ENCODE measurements at places on chromosomes 4 and X.

GRCh38 chrX:3548765-3549391, 164.6 kb downstream of the PRKX start:
- DNase-seq = peak; percentile 48

DNA sequence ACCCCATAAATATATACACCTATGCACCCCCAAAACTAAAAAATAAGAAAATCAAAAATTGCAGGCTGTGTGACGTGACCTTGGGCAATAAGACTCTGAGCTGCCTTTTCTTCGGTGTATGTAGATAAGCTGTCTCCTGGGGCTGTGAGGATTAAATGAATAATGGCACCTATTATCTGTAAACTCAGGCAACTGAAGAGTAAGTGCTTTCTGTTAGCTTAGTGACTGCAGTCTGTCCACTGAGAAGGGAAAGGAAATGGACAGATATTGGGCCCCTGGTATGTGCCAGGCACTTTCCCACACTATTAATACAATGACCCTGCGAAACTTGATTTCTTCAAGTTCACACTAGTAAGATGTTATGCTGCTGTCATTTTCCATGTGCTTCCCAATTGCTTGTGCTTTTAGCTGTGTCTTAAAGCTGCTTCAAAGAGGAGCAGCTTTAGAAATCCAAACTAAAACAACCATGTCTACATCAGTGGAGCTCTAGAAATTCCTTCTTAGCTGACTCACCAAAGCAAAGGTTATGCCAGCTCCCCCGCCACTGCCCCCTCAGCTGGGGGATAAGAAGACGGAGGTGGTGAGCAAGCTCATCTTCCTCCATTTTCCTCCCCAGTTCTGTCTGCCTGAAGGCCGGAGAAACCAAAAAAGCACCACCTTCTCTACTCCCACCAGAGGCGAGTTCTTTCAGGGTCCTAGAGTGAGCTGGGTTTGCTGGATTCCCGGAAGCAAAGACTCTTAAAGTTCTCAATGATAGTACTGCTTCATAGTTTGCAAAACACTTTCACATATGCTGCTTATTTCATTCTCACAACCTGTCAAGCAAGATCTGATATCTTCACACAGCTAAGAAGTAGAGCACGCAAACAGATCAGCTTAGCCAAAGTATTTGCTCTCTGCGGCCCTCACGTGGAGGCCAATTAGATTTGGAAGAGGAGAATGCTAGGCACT, 8.8 kb upstream of the DGAT2L6 start:
- DNase-seq = peak; percentile 75

- no peak for DNase-seq
These were observed 4.3 kb downstream of the SLC9A7 start for GRCh38 chrX:46754586-46755061.

DNA sequence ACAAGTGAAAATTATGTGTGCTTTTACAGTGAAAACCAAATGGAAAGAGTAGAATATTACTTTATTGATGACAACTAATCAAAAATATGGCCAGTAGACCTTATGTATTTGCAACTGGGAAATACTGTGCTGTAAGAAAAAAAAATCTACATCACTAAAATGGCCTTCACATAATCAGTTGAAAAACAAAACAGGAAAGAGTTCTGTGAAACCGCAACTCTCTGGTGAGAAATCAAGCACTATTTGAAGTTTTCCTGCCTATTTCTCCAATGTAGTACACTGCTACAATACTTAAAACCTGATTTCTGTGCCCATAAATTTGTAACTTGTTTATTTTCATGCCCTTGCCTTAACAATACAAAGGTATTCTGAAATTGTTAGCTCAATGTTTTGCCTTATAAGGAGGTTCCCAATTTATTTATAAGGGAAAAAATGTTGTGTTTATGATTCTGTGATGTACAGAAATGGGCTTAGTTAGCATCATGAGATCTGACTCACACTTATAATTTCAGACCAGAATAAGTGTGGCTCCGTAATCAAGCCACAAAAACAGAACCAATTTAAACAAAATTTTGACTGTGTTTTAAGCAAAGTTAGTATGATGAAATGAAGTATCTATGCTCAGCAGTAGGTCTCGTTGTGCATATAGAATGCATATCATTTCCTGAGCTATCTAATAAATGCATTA, 147.1 kb downstream of the FAT4 start:
- DNase-seq = no peak

DNA sequence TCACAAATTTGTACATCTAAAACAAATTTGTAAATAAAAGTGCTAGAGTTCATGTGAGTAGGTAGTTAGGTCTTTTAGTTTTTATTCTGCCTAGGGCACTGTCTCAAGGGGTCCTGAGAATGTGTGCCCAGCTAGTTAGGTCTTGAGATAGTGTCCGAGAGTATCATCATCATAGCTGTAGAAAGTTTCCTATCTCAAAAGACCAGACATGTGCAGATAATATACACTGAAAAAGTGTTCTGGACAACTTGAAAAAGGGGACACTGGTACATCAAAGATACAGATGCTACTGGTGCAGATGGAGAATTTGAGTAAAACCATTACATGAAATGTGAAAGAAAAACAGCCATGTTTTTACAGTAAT, 1.8 kb upstream of the ZCCHC4 start:
- DNase-seq = no peak

DNA sequence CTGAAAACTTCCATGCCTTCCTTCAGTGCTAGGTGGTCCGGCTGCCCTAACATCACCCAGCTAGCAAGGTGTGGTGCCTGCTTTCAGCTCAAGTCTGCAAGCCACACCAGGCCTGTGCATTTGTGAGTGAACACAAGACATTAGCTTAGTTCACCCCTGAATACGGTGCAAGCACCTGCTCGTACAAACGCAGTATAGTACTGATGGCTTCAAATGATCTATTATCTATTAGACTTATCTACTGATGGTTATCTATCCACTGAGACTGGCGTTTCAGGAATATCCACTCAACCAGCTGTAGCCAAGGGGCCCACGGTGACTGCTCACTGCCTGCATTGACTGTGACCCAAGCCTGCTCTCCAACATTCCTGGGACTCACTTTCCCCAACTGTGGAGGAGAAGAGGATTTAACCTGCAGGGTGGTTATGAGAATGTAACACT, 155.9 kb downstream of the SHOX start:
- no peak for DNase-seq

DNA sequence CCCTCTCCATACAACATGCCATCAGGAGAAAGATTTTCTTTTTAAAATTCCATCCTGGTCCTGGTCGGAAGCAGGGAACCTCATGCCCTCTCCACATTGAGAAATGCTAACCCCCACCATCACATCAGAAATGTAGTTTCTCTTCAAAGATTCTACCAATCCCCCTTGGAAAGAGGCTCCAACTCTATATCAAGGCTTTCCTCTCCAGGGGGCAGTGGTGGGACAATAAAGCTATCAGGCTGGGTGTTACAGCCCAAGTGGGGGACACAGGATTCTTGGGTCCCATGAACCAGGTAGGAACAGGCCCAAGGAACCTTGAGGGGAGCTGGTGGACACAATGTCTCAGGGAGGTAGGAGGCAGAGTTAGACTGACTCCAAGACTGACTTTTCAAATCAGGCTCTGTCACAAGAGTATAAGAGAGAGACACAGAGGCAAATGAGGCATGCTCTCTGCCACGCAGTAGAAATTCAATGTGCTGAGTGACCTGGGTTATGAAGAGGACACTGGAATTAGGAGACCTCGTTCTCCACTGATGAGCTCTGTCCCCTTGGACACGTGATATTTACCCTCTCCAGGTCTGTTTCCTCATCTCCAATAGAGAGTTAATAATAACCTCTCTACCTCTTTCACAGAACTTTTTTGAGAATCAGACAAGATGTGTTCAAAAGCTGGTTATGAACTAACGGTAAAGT, 4.5 kb downstream of the GJB1 start:
- DNase-seq = no peak

GRCh38 chrX:18151157-18151556, 69.5 kb downstream of the BEND2 start:
- no peak for DNase-seq

DNA sequence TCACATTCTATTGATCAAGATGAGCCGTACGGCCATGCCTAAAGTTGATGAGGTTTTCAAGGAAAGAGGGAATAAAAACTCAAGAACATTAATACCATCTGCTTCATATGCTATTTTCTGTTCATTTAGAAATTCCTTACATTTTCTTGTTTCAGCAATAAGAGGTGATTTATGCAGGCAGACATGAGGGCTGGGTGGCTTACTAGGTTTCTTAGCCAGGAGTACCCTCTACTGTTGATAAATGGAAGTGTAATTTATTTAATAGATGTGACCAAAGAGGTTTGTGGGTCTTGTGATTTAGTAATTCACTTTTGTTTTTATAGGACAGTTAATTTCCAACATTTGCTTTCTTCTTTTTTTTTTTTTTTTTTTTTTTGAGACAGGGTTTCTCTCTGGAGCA, 6.4 kb upstream of the SMIM9 start:
- peak; percentile 67 for DNase-seq

- DNase-seq = peak; percentile 68
These were observed 52.4 kb upstream of the HPSE start for GRCh38 chr4:83387012-83387411.

GRCh38 chr4:52718123-52718522, 33.1 kb downstream of the ERVMER34-1 start:
- DNase-seq = peak; percentile 50

- DNase-seq = no peak
These were observed 670.1 kb upstream of the LCORL start for GRCh38 chr4:18691431-18692200.

DNA sequence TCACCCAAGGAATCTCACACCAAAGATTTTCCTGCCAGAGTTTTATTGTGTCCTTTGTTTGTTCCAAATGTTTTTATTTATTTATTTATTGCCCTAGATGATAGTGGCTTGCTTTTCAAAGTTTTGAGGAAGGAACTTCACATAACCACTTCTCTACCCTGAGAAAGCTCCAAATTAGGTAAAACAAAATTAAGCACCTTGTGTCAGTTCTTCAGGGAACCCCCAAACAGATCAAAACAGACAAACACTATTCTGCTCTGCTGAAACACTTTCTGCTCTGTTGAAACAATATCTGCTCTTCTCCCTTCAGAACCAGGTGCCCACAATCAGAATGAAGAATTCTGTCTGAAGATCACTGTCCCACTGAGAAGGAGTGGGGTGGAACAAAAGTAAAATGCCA, 16.5 kb upstream of the CYBB start:
- DNase-seq = no peak

DNA sequence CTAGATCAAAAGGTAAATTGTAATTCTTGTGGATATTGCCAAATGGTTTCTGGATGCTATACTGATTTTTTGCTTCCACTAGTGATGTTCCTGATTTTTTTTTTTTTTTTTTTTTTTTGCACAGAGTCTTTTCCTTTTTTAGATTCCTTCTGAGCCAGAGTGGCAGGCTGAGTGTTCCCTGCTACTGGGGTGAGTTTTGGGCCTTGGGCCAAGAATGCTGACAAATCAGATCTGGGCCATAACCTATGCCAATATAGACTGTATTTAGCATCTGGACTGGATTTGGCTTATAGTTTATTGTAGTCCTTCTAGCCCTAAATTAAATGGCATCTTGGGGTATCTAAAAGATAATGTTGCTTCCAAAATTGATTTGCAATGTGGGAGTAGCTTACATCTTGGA, 52.8 kb downstream of the REPS2 start:
- DNase-seq = no peak

DNA sequence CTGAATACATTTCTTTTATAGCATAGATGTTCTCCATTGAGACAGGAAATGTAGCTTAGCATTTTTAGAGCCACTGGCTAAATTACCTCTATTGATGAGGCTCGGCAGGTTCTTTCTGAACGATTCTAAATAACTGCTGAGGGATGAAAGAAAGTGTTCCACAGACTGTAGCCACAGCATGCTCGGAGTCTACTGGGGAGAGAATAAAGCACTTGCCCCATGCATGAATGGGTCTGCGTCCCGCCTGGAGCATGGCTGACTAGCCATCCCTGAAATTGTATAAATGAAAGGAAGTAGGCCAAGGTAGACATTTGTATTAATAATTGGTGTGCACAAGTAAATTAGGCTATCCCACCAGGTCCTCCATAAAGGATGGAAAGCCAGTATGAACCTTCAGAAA, 269.8 kb downstream of the COL25A1 start:
- no peak for DNase-seq

DNA sequence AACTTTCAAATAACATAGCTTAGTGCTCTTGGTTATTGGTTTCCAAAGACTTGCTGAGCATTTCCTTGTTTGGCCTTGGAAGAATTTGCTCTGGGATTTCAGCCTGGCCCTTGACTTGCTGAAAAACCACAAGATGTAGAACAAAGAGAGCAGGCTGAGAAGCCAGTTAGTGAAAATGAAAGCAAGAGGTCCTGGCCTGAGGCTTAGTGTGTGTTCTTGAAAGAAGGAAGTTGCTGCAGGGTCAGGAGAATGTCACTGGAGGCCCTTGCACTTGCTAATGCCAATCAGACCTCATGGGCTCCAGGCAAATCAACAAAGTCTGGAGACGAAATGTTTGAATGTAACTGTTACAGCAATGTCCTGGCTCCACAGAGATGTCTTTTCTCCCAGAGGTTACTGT, 79.4 kb downstream of the SYNPO2 start:
- DNase-seq = peak; percentile 21

GRCh38 chr4:149716728-149717127, 98.9 kb downstream of the IQCM start:
- DNase-seq = no peak

DNA sequence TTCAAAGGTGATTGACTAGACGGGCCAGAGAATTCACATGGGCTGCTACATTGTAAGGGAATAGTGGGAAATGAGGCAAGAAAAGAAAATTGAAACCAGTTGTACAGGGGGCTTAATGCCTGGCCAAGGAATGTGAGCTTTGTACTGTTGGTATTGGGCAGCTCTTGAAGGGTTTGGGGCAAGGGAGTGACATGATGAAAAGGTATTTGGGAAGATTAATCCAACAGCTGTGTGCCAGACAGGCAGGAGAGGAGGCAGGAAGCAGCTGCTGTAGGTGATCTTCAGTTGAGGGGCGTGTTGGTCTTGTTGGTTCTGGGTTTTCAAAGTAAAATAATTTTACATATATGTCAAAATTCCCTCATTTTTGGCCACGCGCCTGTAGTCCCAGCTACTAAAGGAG, 384.5 kb upstream of the TENM3 start:
- DNase-seq = no peak

All from PC-3 (cell line).